ENCODE measurements at places on chromosomes 5 and 9.

DNA sequence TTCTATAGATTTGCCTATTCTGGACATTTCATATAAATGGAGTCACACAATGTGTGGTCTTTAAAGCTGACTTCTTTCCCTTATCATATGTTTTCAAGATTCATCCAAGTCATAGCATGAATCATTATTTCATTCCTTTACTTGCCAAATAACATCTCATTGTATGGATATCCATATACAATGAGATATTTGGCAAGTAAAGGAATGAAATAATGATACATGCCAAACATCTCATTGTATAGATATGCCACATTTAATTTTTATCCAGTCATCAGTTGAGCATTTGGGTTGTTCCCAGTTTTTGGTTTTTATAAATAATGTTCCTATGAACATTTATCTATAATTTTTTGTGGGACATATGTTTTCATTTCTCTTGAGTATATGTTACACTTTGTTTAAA, 20.5 kb upstream of the OR2K2 start:
- no peak for DNase-seq

DNA sequence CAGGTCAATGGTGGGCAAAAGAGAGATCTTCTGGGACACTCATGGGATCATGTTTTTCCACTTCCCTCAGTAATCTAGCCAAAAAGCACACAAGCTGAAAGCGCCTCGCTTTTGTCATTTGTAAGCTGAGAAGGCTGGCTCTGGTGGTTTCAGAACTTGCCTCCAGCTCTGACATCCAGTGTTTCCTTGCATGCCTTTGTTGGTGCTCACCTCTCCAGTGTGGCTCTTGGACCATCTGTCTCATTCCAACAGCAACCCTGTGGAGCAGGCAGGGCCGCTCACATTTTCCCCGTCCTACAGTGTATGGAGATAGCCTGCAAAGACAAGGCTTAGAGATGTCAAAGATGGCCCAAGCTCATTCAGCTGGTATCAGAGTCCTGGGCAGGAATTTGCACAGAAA, 160.8 kb upstream of the KLF4 start:
- no peak for DNase-seq

- no peak for DNase-seq
Observed at GRCh38 chr5:59182760-59183159, 599.9 kb downstream of the RAB3C start.

DNA sequence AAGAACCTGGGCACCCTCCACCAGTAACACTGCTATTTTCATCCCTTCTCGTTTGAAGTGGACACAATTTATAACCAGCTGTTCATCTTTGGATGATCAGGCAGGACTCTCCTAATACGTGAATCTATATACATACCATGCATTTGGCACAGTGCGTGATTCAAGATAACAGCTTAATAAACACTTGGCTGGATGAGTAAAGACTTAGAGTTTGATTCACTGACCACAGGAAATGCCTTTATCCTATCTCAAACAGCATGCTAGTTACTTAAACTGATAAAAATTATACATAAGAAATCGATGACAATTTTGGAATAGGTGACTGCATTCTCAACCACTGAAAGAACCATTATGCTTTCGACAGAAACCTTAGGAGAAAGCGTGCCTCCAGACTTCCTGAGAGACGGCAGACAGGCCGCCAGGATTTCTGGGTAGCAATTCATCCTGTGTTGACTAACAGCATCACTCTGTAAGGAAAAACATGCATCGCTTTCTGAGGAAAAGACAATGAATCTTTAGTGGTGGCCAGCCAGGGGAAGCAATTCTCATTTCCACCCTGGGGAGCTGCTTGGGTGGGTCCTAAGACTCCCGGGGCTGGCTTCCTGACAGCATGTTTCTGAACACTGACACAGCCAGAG, 9.7 kb downstream of the MRPL36 start:
- DNase-seq: no peak

DNA sequence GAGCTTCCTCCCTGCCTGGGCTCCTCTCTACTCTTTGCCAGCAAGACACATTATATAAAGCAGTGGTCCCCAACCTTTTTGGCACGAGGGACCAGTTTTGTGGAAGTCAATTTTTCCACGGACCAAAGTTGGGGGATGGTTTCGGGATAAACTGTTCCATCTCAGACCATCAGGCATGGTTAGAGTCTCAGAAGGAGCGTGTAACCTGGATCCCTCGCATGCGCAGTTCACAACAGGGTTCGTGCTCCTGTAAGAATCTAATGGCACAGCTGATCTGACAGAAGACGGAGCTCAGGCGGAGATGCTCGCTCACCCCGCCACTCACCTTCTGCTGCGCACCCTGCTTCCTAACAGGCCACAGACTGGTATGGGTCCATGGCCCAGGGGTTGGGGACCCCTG, 142.8 kb downstream of the LIFR start:
- DNase-seq: no peak

- DNase-seq: no peak
Observed at GRCh38 chr9:125137200-125137599, 6.1 kb downstream of the SCAI start.

DNA sequence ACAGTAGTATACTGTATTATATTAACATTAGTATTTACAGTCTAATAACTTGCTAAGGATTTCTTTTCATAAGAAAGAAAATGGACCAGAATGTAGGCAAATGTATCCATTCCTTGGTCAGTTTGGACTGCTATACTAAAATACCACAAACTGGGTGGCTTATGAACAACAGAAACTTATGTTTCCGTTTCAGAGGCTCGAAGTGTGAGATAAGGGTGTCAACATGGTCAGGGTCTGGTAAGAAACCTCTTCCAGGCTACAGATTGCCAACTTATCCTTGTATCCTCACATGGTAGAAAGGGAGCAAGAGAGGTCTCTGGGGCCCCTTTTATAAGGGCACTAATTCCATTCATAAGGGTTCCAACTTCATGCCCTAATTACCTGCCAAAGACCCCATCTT, 9.2 kb upstream of the ESM1 start:
- no peak for DNase-seq

DNA sequence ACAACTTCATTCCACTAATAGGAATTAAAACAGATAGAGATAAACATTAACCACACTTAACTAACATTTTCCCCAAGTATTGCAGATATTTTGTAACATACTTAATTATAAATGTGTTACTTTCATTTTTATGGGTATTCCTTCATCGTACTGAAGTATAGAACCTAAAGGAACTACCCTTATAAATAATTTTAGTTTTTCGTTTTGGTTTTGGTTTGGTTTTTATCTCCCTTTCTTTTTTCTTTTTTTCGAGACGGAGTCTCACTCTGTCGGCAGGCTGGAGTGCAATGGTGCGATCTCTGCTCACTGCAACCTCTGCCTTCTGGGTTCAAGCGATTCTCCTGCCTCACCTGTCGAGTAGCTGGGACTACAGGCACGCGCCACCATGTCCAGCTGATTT, 60.1 kb upstream of the LMNB1 start:
- no peak for DNase-seq

- DNase-seq: no peak
Observed at GRCh38 chr5:143576711-143577484, 173.4 kb upstream of the NR3C1 start.

DNA sequence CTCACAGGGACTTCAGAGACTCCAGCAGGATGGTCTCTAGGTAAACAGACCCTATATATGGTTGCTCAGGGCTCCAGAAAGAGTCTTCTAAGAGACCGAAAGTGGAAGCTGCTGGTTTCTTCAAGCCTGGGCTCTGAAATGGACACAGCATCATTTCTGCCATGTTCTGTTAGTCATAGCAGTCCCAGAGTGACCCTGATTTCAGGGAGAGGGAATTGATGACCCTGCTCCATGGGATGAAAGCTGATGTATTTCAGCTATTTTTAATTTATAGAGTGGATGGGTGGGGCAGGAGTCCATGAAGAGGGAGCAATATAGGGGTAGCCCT, 135.3 kb downstream of the FBXL7 start:
- no peak for DNase-seq

GRCh38 chr9:73916016-73916673, 581.0 kb upstream of the RORB start:
- DNase-seq: no peak

GRCh38 chr5:95728494-95729114, 2.5 kb upstream of the RHOBTB3 start:
- no peak for DNase-seq

- peak; percentile 40 for DNase-seq
Observed at GRCh38 chr5:172800088-172800551, 29.1 kb upstream of the DUSP1 start.

DNA sequence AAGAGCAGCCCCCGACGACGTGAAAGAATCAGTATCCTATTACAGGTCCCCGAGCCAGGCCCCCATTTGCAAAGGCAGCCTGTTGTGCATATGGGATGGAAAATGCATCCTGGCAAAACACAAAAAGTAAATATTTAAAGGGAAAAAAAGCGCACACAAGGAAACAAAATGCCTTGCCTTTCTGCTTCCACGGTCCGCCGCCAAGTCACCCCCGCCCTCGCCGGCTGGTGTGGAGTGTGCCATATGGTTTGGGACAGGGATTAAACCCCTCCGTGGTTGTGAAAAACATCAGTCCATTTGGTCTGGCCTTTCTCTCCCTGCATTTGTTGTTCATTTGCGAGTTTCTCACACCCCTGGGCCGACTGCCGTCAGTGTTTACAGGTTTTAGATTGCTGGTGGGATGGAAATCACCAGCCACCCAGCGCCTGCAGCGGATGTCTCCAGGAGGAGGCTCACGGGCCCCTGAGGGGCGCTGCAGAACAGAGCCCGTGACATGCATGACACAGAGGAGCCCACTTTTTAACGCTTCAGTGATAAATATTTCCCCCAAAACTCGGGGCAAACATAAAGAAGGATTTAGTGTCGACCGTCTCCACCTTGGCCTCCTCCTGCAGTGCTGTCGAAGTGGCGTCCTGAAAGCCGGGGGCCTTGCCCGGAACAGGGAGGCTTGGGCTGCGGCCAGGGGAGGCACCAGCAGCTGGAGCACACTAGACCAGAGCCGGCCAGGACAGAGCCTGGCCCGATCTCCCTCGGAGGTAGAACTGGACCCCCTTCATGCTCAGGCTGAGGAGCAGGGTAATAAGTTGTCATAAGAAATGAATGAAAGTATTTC, 161.5 kb downstream of the HSD17B3 start:
- DNase-seq: no peak

DNA sequence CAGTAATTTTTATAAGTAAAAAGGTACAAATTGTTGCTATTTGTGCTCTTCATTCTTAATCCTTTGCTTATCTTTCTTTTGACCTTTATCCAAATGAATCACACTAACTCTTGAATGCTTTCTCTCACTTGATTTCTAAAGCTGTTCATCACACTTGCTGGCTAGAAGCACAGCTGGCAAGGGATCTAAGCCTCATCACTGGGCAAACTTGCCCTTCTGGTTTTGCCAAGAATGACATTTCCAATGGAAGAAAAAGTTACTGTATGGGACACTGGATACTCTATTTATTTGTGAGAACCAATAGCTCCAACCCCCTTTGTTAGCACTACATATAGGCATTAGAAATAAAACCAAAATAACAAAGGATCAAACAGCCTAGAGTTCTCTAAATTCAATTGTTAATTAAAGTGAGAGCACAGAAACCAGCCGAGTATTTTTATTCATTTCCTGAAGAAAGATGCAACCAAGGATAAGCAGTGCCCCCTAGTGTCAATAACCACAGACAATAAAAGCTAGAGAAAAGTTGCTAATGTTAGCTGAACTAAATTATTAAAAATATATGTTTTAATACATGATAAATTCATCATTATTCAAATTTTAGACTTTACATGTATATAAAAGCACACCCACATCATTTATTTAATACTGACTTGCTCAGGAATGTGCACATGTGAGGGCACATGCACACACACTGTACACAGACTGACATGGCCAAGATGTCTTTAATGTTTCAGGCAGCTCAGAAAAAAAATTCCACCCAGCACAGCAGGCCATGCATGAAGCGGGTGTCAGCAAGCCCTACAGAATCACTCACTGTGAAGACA, 59.8 kb upstream of the POU5F2 start:
- DNase-seq: peak; percentile 60

GRCh38 chr5:101160002-101160401, 256.9 kb upstream of the ST8SIA4 start:
- DNase-seq: no peak

DNA sequence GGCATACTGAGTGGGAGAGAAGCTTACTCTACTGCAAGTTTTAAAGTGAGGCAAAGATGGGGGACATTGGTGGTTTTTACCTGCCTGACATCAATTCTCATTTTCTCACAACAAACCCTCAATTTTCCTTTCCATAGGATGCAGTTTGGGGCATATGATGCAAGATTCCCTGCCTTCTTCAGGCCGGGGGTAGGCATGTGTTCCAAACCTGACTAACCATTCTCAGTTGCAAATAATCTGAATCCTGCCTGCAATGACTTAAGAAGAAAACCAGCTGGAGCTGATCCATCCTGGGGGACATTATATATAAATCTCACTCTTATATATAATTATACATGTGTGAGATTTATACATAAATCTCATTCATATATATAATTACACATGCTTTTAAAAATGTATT, 223.6 kb upstream of the EFNA5 start:
- DNase-seq: no peak

DNA sequence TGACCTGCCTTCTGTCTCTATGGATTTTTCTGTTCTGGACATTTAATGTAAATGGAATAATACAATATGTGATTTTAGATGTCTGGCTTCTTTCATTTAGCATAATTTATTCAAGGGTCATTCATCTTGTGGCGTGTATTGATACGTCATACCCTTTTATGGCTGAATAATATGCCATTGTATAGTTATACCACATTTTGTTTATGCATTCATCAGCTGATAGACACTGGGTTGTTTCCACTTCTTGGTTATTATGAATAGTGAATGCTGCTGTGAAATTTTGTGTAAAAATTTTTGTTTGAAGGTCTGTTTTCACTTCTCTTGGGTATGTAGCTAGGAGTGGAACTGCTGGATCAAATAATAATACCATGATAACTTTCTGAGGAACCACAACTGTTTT, 298.9 kb downstream of the CCDC171 start:
- DNase-seq: no peak

GRCh38 chr9:36739373-36740116, 166.8 kb downstream of the MELK start:
- DNase-seq: no peak

DNA sequence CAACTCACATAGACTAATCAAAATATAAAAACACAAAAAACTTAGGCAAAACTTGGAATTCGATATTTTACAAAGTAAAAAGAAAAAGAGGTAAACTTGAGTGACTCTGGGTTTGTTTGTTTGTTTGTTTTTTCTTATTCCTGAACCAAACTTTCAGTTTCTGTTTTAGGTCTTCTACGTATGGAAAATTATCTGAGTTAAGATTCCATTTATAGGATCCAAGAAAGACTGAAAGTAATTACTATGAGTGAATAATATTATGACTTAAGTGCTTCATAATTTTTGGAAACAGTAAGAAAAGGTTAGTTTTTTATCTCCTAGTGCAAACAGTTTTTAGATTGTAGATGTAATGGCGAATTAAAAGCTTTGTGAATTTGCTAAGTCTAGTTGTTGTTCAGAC, 13.2 kb downstream of the ST8SIA4 start:
- no peak for DNase-seq

GRCh38 chr5:141838326-141839014, 39.7 kb downstream of the PCDH1 start:
- DNase-seq: no peak

DNA sequence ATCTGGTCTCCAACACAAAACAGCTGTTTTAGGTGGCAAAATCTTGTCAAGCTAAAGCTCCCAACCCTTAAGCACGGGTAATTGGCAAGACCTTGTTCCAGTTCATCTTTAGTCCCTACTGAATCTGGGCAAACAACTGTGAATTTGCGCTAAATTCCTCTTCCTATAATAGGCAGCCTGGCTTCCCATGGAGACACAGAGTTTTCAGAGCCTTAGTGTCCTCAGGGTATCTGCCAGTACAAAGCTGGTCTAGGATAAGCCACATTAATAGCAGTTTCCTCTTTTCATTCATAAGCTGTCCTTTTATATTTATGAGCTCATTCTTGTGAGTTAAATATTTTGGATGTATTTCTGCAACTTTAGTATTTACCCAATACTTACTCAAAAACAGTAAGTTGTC, 59.5 kb downstream of the FGF10 start:
- DNase-seq: no peak

All from CD4-positive, alpha-beta T cell treated with Interleukin-10 for 1 hour (primary cell).